ENCODE measurements at places on chromosomes 13 and 19.

DNA sequence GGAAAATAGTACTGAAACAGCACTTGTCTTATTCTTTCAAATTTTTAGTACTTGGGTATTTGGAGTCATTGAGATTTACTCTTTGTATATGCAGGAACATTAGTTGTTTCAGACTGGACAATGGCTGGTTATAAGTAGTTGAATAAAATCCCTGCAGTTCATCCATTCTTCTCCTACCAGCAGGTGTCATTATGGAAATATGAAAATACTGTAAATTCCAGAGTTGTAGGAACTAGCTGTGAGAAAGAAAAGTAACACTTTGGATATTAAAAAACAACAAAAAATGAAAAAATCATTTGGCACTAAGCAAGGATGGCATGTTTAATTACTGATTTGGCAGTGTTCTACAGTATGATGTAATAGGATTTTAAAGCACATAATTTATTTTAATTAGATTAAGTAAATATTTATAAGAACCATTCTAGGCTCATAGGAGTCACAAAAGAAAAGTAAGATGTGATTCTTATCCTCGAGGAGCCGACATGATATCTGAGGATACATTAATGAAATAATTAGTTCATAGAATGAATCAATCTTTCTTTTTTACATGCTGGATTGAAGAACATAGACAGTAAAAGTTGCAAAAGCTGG is 155.3 kb downstream of the KCNRG start:
- no peak for DNase-seq

DNA sequence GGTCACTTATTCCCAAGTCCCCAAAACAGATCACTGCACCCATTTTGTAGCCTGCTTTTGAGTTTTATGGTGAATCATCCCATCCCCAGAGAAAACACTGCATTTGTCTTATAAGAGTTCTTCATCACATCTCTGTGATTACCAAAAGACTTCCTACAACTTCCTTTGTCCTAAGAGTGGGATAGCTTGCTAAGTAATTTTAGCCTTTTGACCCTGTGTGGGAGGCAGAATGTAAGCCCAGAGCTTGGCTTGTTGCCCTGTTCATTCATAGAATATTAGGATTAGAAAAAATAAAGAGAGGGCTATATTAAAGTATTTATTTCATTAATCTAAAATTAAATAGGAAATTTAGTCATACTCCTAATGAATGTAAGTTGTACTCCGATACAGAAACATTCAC is 213.3 kb downstream of the MZT1 start:
- DNase-seq, result no peak

GRCh38 chr19:15284896-15285295 is 47.4 kb downstream of the BRD4 start:
- DNase-seq, result no peak

GRCh38 chr19:1590641-1591397 is 1.8 kb downstream of the MBD3 start:
- peak; percentile 53 for DNase-seq

DNA sequence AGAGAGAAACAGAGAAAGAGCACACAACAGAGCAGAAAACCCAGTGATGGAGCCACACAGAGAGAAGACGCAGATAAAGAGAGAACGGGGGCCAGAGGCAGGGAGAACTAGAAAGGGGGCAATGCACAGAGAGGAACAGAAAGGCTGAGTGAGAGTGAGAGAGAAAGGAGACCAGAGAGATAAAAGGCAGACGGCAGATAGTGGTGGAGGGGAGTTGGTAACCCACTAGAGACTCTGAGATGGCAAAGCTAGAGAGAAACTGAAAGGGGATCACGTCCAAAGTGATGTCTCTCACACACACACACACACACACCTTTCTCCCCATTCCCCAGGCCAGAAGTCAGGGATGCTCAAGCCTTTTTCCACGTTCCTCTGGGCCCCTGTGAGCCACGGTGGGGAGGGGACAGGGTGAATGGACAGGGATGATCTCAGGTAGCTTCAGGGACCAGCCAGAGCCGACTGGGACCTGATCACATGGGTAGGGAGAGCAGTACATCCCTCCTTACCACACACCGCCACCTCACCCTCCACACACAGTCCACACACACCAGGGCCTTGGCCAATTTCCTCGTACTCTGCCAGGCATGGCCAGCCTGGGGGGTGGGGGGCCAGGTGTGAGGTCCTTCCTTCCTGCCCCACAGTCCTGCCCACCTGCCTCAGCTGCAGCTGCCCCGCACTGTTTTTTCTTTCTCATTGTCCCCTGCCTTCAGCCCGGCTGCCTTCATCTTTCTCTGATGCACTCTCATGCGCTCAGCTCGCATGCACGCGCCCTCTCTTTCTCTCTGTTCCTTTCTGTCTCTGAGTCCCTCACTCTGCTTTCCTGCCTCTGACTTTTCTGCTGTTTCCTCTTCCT is 22.5 kb upstream of the POU2F2 start:
- DNase-seq, result no peak

DNA sequence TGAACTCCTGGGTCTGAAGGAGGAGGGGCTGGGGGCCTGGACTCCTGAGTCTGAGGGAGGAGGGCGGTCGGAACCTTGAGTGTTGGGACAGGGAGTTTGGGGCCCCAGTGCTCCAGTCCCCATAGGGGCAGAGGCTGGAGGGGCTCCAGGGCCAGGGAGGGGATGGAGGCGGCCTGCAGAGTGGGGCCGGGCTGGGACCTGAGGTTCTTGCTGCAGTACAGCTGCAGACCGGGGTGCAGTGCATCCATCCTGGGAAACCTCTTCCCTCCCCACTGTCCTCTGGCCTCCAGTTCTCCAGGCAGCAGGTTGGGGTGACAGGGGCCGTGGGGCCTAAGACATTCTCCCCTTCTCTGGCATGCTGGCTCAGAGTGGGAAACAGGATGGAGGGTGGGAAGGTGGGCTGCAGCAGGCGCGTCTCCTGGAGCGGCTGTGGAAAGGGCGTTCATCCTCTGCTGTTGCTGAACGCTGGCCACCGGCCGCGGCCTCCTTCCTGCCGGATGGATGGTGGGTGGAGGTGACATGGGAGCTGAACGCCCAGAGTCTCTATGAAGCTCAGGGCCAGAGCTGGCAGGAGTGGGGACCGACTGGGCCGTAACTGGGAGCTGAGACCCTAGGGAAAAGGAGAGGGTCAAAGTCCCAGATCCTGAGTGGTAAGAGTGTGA is 1.6 kb downstream of the BRSK1 start:
- no peak for DNase-seq

GRCh38 chr19:4064496-4065260 is 2.0 kb downstream of the ZBTB7A start:
- DNase-seq, result peak; percentile 57

DNA sequence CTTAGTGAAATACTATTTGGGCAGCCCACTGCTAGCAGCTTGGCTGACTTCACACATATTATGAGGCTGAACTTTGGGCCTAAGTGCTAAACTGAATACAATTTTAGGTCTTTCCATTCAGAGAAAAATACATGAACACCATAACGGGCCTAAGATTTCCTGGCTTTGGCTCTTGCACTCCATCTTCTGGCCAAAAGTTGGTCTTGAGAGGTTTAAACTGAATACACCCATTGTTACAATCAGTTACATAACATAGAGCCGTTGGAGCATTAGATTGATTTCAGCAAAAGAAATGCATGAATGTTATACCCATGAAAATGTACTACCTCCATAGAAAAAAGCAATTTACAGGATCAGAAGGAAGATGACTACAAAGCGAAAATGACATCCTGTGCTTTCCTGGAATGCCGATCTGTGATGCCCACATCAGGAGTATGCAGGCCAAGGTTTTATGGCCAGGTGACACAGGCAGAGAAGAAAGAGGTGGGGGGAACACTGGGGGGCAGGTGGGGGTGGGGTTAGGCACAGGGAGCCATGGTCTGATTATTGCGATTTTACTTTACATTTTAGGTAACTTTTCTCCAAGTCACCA is 11.1 kb upstream of the SHISA2 start:
- peak; percentile 29 for DNase-seq

DNA sequence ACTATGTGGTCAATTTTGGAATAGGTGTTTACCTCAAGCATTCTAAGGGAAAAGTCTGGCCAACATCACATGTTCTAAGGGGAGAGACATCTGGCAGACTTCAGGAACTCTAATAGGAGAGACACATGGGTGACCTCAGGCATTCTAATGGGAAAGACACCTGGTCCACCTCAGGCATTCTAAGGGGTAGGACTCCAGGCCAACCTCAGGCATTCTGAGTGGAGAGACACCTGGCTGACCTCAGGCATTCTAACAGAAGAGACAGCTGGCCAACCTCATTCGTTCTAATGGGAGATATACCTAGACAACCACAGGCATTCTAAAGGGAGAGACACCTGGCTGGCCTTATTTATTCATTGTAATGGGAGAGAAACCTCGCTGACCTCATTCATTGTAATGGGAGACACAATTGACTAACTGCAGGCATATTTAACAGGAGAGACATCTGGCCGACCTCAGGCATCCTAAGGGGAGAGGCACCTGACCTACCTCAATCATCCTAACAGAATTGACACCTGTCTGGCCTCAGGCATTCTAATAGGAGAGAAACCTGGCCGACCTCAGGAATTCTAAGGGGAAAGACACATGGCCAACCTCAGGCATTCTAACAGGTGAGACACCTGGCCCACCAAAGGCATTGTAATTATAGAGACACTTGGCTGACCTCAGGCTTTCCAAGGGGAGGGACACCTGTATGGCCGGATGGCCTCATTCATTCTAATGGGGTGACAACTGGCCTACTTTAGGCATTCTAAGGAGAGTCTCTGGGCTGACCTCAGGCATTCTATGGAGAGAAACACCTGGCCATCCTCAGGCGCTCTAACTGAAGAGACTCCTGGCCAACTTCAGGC is 1346.8 kb downstream of the UQCRFS1 start:
- no peak for DNase-seq
